ENCODE measurements at places on chromosomes 4 and X.

DNA sequence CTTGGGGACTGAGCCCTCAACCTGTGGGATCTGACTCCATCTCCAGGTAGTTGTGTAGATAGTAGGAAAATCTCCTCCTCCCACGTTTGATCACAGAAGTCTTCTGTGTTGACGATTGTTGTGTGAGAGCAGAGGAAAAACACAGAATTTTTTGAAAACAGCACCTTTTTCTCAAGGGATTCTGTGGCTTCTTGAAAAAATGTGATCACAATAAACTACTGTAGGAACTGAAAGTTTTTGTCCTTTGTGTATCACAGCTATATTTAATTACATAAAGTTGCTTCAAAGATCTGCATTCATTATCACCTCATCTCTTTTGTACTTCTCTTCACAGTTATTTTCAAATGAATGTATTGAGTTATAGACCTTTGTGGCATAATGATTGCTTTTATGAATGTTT lies 85.1 kb downstream of the AFF1 start:
- DNase-seq = no peak

- no peak for DNase-seq
Observed at GRCh38 chr4:16969696-16970135, 71.3 kb upstream of the LDB2 start.

DNA sequence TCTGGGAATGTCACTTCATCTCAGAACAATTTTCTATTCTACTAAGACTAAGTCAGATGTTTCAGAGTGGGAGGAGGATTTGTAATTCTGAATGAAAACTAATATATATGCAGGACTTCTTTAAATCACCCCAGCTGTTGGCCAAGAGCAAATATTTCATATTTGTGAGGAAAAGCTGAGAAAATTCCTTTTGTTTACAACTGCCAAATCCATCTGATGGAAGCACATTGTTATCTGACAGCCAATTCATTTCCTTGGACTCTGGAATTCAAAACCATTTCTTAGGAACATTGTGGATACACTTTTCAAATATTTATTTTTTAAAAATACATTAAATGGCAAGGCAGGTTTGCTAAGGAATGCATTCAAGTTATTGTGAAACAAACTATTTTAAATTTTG lies 8.0 kb downstream of the SLIT2 start:
- no peak for DNase-seq

- no peak for DNase-seq
Observed at GRCh38 chr4:16694173-16694883, 204.1 kb downstream of the LDB2 start.

DNA sequence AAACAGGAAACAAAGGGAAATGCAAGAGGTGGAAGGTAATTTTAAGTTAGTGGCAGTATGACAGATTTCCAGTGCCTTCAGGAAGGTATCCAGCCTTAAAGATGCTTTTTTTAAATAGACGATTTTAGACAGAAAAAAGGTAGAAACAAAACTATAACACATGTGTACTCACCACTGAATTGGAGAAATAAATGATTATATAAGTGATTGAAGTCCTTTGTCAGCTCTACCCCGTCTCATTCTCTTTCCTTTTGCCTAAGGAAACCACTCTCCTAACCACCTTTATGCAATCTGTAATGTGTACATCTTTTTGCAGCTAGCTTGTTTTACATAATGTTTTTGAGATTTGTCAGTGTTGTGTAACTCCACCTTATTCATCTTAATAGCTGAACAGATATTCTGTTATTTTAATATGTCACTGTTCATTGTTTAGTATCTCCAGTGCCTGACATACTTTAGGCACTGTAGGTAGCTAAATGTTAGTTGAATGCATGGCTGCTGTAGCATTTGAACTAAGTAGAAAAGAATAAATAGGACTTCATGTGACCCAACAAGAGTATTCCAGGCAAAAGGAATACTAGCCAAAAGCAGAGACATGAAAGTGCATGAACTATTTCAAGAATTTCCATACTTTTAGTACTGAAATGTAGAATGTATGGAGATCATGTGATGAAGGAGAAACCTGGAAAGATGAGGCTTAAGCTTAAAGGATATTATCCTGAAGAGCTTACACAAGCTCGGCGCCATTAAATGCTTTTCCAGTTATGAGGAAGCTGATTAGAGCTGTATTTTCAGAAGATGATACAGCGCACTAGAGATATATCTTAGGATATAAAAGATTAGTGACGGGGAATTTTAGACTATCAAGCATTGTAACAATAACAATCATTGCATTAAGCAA lies 865 bp downstream of the FAM200B start:
- DNase-seq = no peak

- DNase-seq = no peak
Observed at GRCh38 chrX:73215246-73215645, 595 bp upstream of the NAP1L2 start.
